IPS-NIHi11 (cell line): ENCODE measurements at places on chromosomes 6 and 20.

- DNase-seq = no peak
These were observed 264.7 kb downstream of the TMEM242 start for GRCh38 chr6:157058574-157058973.

GRCh38 chr20:4830696-4831095 is 109.0 kb downstream of the PRND start:
- DNase-seq = no peak

GRCh38 chr6:128491610-128492206 is 28.7 kb downstream of the PTPRK start:
- no peak for DNase-seq

GRCh38 chr20:53961527-53961926 is 108.9 kb downstream of the BCAS1 start:
- no peak for DNase-seq

- no peak for DNase-seq
These were observed 222.3 kb downstream of the UBE3D start for GRCh38 chr6:82843291-82843885.

GRCh38 chr6:157981395-157982101 is at the start of gene SYNJ2:
SYNJ2 (plus strand) TSS chr6:157981863; CDS start chr6:157981962, 99 bp downstream.
- DNase-seq = peak; percentile 91

- no peak for DNase-seq
These were observed 78.4 kb downstream of the GFRAL start for GRCh38 chr6:55405474-55406235.
